HCEC 1CT (cell line): ENCODE measurements at places on chromosomes 1 and 21.

GRCh38 chr1:151584278-151584677 is 27.6 kb upstream of the SNX27 start:
- DNase-seq: no peak

DNA sequence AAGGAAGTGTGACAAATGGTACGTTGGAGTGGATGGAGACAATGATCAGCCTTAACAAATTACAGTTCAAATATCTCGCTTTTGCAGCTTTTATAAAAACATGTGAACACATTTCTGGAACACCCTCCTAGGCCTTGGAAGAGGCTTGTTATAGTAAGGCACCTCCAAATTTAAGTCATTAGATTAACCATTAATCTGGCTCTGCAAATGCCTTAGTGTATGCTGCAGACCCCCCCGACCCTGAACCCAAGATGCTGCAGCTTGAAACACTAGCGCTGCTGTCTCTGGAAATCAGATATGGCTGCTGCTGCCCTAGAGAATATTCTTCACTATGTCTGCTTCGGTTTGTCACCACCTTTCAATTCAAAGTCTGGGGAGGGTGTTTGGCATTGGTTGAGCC is 196.4 kb downstream of the MIS18A start:
- DNase-seq: no peak

- DNase-seq: peak; percentile 22
Measured at GRCh38 chr1:109466452-109467300, at the start of gene SYPL2. TSS of gene SYPL2 (plus strand) at chr1:109466546. CDS start at chr1:109466844, 298 bp downstream.

DNA sequence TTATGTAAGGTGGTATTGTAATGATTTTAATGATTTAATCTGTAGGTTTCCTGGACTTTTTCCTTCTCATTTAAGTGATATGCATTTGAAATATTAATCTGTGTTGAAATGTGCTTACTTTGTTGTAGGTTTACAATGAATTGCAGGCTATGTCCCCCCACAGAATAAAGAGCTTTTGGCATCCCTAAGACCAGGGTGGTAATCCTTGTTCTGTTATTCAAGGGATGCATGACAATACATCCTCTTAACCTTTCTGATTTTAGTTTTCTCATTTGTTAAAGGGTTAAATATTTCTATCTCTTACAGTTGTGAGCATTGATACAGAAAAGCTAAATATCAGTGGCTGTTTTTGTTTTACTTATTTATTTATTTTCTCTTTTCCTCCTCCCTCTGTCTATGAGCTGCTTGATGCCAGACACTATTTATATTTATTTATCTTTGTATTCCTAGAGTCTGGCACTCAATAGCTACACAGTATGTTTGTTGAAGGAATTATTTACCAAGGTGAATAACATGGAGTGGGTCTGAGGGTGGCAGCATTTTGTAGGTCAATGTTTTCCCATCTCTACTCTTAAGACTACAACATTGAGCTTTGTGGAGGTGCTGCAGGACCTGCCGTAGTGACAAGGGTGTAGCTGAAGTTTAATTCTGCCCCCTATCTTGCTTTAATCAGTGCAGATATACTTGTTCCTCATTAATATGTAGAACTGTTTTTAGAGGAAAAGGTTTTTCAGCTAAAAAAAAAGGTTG is 19.9 kb upstream of the ADGRL2 start:
- no peak for DNase-seq

GRCh38 chr1:1929102-1929638 is 10.1 kb upstream of the TMEM52 start:
- no peak for DNase-seq

- DNase-seq: no peak
Measured at GRCh38 chr1:11778844-11779623, 17.0 kb downstream of the C1orf167 start.

DNA sequence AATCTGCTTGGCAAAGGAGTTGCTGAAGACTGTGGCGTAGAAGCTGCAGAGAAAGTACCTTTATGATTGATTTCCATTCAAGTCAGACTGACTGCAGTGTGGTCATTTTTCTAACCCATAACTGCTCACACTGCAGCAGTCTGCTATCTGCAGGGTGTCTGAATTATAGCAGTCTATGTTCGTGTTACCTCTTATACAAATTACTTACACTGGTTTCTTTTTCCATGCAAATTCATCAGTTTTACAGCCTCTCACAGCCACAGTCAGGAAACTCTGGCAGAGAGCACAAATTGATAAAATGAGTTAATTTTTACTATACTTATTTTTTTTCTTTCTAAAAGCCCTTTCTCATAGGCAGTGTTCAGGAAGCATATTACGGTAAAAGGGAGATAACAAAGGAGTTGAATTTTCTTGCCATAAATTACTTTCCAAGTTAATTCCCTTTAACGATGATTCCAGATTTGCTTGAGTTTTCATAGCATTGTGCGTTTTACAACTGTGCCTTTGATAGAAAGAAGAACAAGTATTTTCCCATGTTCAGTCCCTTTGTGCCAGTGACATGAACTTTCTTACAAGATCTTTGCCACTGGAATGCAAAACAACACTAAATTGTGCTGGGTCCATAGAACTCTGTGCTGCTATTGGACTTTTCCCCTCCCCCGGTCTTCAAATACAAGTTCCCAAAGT is 261.5 kb downstream of the NFIA start:
- no peak for DNase-seq

DNA sequence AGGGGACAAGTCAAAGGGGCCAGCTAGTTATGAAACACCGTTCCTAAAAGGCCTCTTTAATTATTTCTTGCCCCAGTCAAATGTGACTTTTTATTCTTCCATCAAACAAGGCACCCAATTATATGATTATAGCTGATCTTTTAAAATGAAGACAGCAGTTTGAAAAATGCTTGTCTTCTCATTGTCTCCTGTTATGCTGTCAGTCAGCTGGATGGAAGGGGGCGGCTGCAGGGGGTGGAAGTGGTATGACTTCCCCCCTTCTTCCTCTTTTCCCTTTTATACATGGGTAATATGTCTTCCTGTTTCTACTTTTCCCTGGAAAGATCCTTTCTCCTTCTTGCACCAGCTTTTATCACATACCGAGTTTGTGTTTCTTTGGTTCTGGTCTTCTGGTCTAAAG is 25.8 kb upstream of the KCNA10 start:
- no peak for DNase-seq

DNA sequence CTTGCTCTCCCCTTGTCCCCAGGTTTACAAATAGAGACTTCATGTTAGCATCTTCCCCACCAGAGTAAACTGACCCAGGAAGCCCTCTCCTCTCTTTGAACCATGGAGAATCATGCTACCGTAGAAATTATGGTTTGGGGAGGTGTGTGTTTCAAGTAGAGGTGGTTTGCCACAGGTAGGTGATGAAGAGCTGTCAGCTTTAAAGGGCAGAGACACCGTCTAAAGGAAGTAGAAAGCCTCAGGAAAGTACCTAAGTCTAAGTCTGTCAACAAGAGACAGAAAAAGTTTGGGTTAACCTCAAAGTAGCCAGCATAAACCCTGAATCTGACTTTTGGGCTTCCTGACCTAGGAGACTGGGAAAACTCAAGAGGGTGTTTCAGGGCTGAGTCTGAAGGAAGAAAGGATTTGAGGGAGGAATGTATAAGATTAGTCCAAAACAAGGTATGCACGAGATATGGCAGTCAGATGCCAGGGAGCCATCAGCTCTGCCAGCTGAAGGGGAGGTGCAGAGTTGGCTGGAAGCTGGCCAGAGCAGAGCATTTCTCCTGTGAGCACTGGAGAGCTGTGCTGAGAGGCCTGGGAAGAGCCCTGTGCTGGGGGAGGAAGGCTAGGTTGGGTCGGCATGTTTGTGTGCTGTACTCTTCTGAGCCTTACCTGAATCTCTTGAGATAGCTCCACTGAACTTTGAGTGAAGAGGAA is 14.3 kb downstream of the ADAMTSL4 start:
- no peak for DNase-seq

GRCh38 chr1:62109124-62109523 is 85.5 kb upstream of the L1TD1 start:
- DNase-seq: no peak

DNA sequence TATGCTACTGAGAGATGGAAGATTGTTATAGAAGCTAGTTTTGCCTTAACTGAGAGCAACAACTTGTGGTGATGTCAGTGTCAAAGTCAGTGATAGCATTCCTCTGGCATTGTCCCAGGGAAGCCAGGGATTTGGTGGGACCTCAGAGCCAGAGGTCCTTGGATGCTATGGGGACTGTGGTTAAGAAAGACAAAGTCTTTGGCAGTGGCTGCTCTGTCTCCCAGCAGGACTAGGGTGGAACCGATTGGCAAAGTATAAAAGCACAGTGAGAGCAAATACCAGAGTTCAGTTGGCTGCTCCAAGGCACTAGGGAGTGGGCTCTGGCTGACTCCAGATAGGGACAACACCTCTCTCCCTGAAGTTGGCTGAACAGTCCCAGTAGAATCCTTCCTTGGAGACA is 104.8 kb downstream of the GDAP2 start:
- DNase-seq: no peak

DNA sequence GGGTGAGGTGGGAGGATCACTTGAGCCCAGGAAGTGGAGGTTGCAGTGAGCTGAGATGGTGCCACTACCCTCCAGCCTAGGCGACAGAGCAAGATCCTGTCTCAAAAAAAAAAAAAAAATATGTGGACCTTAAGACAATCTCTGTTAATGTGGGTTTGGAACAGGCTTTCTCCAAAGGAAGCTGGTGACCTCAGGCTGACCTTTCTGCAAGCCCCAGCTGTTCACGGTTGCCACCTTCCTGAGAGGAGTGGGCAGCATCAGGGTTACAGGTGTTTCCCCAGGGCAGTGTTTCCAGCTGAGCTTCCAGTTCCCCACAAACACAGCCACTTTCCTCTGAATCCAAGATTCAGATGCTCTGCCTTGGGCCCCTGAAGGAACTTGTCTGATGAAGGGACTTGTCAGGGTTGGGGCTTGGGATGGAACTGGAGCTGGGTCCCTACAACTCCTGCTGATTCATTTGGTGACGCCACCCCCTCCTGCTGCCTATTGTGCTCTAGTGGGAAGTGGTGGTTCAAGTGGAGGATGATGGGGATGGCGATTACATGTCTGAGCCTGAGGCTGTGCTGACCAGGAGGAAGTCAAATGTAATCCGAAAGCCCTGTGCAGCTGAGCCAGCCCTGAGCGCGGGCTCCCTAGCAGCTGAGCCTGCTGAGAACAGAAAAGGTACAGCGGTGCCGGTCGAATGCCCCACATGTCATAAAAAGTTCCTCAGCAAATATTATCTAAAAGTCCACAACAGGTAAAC is 1.9 kb downstream of the ZBTB48 start:
- no peak for DNase-seq

DNA sequence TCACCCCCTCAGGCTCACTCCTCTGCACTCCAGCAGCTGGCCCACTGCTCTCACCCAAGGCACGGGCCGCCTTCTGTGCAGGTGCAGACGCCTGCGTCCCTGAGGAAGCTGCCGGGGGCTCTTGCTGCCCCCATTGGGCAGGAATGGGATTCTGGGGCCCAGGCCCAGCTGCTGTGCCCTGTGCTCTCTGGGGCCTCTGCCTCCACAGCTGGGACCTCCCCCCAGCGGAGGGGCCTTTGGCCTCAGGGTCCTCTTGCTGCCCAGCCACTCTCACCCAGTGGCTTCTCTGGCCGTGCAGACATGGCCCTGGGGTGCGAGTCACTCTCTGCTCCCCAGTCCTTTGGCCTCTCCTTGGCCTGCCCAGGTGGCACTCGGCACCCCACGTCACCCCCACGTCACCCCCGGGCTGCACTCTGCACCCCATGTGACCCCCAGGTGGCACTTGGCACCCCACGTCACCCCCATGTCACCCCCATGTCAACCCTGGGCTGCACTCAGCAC is 19.1 kb upstream of the LRRC3 start:
- no peak for DNase-seq

DNA sequence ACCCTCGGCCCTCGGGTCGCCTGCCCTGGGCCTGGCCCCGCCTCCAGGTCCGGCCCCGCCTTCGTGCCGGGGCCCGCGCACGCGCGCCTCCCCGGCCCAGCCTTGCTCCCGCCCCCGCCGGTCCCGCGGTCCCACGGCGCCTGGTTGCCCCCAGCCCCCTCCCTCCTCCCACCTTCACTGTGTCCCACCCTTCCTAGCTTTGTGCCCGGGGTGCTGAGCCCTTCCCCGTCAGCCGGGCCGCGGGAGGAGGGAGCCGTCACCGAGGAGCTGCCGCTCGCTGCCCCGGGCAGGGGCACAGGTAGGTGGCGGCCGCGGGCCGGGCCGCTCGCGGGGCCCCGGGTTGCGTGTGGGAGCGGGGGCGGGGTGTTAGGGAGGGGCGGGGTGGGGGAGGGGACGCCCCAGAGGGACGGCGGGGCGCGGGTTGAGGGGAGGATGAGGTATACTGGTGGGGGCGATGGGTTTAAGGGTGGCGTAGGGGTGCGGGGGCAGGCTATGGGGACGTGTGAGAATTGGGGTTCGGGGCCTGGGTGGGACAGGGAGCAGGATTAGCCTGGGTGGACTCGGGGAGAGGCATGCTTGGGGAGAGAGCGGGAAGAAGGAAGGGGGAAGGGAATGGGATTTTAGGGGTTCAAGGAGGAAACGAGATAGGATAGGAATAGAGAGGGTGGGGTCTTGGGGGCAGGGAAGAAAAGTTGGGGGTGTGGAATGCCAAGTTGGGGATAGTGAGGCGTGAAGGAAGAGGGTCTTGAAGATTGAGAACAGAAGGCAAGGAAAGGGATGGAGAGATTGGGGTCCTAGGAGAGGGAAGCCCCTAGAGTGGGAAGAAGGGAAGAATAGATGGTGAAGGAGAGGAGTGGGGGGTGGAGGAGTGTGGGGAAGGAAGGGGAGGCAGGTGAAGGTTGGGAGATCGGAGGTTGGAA is at the start of gene LRRC42:
Gene LRRC42, plus strand, starts transcription at position 99 of the 920 bp plus-strand sequence. CDS start 5,650 bp downstream, outside the sequence.
- peak; percentile 3 for DNase-seq

GRCh38 chr21:31316488-31317169 is 27.4 kb downstream of the TIAM1 start:
- no peak for DNase-seq
